ENCODE measurements at places on chromosomes 2 and 18.

GRCh38 chr18:31044926-31045325 is 2.4 kb upstream of the DSC3 start:
- no peaks in the 10 kb centered on the region for H3K36me3 ChIP-seq
- H3K27me3 ChIP-seq = no peaks in the 10 kb centered on the region
- DNase-seq = no peak

DNA sequence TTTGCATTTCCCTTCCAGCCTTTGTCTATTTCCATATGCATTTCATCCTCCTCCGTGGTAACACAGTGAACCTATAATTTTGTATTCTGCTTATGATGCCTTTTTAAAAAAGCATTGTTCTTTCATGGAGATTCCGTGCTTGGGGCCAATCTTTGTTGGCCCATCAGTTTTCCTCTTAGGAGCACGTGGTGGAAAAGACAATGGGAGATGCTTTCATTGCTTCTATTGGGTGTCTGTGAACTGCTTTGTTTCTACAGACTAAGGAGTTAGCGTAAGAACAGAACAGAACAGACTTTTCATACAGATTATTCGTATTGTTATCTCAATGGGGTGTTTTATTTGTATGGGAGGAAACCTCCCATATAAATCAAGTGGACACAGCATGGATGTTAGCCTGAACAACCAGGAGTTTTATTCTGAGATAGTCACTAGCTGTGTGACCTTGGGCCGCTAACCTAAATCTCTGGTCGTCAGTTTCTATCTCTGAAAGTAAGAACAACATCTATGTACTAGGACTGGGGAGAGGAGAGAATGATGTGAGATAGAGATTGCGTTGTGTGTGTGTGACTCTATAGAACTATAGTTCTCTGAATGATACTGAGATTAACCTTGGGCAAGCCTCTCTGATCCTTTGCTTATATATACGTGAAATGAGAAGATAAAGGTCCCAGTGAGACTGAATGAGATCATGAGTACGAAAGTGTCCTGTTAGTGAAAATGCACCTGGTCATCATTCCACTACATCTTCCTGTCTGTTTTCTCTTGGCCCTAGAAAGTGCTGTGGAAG is 22.9 kb upstream of the YWHAQ start:
- DNase-seq = no peak
- H3K4me3 ChIP-seq = no peak overlapping the region
- H3K27ac ChIP-seq = no peak overlapping the region
- H3K36me3 ChIP-seq = no peaks in the 10 kb centered on the region

DNA sequence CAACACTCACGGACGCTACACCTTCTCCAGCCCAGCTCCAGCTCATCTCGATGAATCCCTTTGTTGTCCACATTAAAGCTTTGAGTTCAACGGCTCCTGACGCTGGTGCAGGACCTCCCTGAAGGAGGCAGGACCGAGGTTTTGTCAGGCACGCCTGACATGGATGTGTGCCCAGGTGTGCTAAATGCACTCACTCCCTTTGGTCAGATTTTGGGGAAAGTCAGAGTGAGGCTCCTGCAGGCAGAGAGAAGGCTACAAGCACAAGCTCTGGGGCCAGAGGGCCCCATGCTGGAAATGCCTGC is 78.6 kb downstream of the NDUFA10 start:
- DNase-seq = no peak
- H3K27me3 ChIP-seq = no peaks in the 10 kb centered on the region

DNA sequence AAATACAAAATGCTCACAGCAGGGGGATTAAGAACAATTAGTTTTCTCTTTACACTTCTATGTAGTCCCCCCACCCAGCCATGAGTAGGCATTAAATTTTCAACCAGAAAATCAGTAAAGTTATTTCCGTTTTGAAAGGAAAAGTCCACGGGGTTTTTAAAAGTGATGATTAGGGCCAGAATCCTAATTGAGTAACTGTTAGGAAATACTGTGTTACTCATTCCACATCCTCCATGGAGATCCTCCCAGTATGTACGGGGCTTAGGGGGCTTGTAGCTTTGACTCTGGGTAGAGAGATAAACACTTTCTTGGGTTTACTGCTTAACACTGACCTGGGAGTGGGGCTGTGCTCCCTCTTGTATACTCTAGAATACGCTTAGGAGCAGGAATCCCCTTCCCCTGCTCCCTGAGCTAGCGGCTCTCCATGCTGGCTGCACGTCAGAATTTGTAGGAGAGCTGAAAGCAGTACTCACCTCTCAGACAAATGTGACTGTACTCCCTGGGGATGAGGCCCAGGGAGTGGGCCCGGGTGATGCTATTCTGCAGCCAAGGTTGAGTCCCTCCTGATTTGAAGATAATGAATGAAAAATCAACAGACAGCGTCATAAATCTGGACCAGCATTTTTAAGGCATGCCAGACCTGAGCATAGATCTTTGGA is 100.5 kb downstream of the SLC4A3 start:
- no peak for DNase-seq
- no peaks in the 10 kb centered on the region for H3K4me1 ChIP-seq
- no peak overlapping the region for H3K27ac ChIP-seq
- no peaks in the 10 kb centered on the region for H3K27me3 ChIP-seq

DNA sequence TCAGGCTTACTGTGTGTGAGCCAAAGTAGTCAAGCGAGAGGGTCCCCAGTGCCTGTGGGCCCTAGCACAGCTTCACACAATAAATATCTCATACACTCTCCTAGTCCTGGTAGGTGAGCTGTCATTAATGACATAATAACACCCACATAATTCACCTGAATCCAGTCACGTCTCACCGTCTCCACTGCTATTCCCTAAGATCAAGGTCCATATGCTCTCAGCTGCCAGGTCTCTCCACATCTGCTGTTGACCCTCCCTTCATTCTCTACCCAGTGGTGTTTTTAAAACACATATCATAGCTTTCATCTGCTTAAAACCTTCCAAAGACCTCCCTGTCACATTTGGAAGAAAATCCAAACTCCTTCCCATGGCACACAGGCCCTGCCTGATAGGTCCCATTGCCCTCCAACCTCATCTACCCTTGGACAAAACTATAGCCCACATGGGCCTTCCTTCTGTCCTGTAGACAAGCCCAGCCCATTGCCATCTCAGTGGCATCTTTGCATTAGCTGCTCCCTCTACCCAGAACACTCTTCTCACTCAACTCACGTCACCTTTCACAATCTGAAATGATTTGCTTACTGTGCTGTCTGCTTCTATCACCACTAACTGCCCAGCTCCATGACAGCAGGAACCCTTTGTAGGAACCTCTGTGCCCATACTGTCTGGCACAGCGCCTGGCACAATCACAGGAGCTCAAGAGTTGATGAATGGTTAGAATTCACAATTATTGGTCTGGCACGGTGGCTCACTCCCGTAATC is 7.5 kb downstream of the KCNG3 start:
- H3K36me3 ChIP-seq = no peaks in the 10 kb centered on the region
- H3K4me3 ChIP-seq = no peak overlapping the region
- H3K27me3 ChIP-seq = no peaks in the 10 kb centered on the region
- H3K27ac ChIP-seq = no peak overlapping the region

DNA sequence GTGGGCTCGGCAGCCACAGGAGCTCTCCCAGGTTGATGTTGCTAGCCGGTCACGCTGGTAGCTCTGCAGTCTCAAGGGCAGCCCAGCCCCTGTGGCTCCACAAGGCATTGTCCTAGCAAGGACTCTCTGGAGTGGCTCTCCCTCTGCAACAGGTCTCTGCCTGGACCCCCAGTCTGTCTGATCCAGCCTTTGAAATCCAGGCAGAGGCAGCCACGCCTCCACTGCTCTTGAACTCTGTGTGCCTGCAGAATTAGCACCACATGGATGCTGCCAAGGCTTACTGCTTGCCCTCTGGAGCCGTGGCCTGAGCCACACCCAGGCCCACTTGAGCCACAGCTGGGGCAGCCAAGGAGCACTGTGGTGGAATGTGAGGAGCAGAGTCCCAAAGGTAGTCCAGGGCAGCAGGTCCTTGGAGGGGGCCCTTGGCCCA is 43.0 kb upstream of the FAHD2A start:
- DNase-seq = no peak
- H3K27me3 ChIP-seq = no peaks in the 10 kb centered on the region
- H3K36me3 ChIP-seq = no peaks in the 10 kb centered on the region
- H3K4me1 ChIP-seq = no peaks in the 10 kb centered on the region
- H3K27ac ChIP-seq = no peak overlapping the region

DNA sequence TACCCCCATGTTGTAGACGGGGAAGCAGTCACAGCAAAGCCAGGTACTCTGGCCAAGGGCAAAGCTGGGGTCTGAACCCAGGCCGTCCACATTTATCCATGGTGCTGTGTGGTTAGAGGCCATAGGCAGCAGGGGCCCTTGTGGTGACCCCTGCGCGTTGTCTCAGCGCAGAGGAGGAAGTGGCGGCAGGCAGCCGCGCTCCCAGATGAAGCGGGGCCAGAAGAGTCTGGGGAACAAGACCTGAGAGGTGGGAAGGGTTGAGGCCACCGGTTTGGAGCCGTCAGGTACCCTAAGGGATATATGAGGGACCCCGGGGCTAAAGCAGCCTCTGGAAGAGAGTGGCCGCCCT is 770 bp downstream of the ZNF396 start:
- peak overlapping the region; percentile 38 for H3K27ac ChIP-seq
- H3K36me3 ChIP-seq = no peaks in the 10 kb centered on the region
- no peak for DNase-seq
- H3K27me3 ChIP-seq = no peaks in the 10 kb centered on the region

DNA sequence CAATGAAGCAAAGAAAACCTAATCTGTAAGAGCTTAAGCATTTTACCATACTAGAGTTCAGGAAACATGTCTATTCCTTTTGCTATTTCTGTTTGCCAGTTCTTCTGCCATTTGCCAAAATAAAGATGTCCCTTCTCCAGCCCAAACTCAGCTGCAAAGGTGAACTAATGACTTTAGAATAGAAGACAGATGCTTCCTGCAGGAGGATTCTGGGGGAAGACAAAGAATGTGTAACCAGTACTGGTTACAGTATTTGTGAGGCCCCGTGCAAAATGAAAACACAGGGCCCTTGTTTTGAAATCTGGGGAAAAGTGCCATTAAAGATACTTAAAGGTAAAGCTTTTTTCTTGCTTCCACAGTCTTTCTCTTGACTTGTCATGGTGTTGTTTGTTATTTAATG is 34.3 kb upstream of the MTX2 start:
- no peaks in the 10 kb centered on the region for H3K36me3 ChIP-seq
- no peak overlapping the region for H3K27ac ChIP-seq
- H3K4me3 ChIP-seq = no peak overlapping the region

GRCh38 chr2:174597345-174598047 is at the start of gene WIPF1:
Gene WIPF1, minus strand, starts transcription at chr2:174597804. Its CDS starts 12,231 bp downstream, at chr2:174585573.
- H3K27ac ChIP-seq = peak within 1 kb of the TSS; percentile 86
- peak within 1 kb of the TSS; percentile 76 for H3K4me3 ChIP-seq
- peaks cover 54% of the 10 kb centered on the region for H3K4me1 ChIP-seq
- H3K27me3 ChIP-seq = no peaks in the 10 kb centered on the region

DNA sequence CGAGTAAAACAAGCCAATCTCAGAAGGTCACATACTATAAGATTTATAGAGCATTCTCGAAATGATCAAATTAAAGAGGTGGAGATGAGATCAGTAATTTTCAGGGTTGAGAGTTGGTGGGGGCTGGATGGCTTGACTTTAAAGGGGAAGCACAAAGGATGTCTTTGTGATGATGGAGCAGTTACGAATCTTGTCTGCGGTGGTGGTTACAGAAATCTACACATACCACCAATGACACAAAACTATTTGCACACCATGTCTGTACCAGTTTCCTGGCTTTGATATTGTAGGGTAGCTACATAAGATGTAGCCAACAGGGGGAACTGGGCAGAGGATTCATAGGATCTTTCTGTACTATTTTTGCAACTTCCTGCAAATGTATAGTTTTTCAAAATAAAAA is 190.6 kb upstream of the SMIM21 start:
- no peak overlapping the region for H3K27ac ChIP-seq
- H3K27me3 ChIP-seq = no peaks in the 10 kb centered on the region
- no peaks in the 10 kb centered on the region for H3K4me1 ChIP-seq
- no peak for DNase-seq
- no peaks in the 10 kb centered on the region for H3K36me3 ChIP-seq
- no peak overlapping the region for H3K4me3 ChIP-seq
